NCI-H1436 treated with DMSO at 0.1 percent for 48 hours (cell line): ENCODE measurements at places on chromosomes 5 and 9.
A peak's percentile ranks its signal among the peaks of the same experiment; 100 is the strongest.

- peak; percentile 62 for DNase-seq
Observed at GRCh38 chr9:137025517-137025966, 2.5 kb downstream of the ABCA2 start.

DNA sequence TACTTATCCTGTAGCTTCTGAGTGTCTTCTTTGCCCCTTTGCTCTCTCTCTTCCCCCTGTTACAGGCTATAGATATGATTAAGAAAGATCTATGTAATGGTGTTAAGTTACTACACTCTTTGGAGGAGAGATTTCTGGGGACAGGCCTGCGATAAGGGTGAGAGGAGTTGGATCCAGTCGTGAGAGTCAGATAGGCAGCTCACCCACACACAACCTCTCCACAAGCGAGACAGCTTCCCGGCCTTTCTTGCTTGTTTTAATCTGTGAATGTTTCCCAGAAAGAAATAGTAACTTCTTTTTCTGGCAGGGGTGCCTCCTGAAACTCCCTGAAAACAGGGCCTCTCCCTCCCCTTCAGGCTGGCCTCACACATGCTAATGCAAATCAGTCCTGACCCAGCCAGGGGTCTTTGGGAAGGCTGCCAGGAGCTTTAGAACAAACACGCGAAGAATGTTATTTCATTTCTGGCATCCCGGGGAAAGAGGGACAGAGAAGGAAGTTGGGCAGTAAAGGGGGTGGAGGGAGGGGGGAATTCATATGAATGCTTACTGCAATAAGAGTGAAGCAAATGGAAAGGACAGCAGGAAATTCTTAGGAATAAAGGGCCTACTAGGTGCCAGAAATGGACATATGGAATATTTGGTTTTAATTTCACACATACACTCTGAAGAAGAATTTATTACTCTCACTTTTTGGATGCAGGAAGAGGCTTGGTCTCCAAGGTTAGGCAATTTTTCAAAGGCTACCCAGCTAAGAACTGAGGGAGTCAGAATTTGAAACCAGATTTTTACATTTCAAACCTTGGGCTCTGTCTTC, 215.8 kb upstream of the TRIM32 start:
- DNase-seq: no peak

DNA sequence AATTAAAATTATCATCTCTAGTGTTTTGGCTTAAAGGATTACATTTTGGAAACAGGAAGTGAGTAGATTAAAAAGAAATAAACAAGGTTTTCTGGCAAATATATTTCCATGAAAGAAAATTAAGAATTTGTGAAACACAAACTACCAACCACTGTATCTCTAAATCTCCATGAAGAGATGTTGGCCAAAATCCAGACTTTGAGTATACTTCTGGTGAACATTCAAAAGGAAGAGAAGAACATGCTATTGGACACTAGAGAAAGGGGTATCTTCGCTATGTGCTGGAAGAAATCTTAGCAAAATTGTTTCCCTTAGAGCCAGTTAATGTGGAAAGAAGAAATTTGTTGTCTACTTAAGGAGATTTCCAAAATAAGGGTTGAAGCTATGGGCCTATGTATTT, 710.4 kb upstream of the CTNND2 start:
- DNase-seq: no peak

GRCh38 chr9:72305707-72306106, 59.3 kb downstream of the ZFAND5 start:
- no peak for DNase-seq

DNA sequence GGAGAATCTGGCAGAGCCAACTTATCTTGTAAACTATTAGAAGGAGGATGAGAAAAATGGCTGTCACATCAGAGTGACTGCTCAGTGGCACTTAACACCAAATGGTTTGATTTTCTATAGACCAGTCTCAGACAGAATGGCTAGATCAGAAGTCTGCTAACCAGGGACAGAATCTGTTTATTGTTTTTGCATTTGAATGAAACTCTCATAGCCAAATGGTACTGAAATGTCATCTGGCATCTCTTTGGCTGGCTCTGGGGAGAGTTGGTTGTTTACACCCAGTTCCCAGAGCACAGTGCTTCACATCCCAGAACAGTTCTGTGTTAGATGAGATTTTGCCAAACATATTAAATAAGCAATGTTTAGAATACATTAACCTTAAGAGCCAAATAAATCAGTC, 106.6 kb upstream of the HMHB1 start:
- no peak for DNase-seq

DNA sequence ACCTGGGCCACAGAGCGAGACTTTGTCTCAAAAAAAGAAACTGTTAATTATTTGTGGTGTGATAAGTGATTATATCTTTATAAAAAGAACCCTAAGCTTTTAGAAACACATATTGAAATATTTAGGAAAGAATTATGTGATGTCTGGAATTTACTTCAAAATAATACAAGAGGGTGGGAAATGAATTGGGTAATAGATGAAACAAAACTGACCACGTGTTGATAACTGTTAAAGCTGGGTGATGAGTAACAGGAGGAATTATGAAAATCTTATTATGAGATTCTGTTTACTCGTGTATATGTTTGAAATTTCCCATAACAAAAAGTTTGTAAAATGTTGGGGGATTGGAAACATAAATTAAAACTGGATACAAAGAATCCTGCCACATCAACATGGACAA, 33.0 kb upstream of the PPP2CA start:
- DNase-seq: no peak

DNA sequence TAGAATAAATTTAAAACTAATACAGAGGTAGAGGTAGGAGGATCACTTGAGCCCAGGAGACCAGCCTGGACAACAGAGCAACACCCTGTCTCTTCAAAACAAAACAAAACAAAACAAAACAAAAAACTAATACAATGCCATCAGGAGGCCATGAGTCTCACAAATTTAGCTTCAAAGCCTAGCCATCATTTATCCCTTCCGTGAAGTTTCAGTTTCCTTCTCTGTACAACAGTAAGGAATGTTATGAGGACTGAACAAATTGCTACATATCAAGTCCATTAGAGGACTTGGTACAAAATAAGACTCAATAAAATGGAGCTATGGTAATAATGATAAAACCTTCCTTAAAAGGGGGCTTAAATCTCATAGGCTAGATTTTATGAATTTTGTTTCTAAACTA, 60.8 kb downstream of the MAPKAP1 start:
- DNase-seq: no peak

DNA sequence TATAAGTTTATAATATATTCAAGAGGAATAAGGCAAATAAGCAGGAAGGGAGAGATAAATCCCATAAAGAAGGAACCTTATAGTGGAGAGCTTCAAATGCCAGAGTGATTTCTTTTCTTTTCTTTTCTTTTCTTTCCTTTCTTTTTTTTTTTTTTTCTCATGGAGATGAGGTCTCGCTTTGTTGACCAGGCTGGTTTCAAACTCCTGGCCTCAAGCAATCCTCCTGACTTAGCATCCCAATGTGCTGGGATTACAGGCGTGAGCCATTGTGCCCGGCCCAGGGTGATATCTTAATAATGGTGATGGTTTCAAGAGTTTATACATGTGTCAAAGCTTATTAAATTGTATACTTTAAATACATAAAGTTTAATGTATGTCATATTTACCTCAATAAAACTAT, 19.6 kb upstream of the FOCAD start:
- DNase-seq: no peak

GRCh38 chr5:124737651-124738050, 8.8 kb downstream of the ZNF608 start:
- no peak for DNase-seq

GRCh38 chr5:98755406-98755805, 18.1 kb upstream of the RGMB start:
- no peak for DNase-seq

DNA sequence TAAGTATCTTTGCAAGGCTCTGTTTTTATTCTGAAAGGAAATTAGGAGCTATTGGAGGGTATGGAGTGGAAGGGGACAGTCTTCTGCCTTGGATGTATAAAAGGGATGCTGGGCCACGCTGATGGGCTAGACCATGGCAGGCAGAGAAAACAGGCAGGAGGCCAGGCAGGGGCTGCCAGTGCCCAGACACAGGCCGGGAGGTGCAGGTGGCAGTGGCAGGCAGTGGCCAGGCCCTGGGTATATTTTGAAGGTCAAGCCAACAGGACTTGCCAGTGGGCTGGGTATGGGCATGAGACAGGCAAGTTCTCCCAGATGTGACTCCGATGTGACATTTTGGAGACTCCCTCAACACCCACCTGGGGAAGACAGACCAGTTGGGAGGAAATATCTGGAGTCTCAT, 131.9 kb downstream of the KCNIP1 start:
- DNase-seq: no peak

GRCh38 chr5:81895307-81895706, 76.5 kb upstream of the ATG10 start:
- no peak for DNase-seq

DNA sequence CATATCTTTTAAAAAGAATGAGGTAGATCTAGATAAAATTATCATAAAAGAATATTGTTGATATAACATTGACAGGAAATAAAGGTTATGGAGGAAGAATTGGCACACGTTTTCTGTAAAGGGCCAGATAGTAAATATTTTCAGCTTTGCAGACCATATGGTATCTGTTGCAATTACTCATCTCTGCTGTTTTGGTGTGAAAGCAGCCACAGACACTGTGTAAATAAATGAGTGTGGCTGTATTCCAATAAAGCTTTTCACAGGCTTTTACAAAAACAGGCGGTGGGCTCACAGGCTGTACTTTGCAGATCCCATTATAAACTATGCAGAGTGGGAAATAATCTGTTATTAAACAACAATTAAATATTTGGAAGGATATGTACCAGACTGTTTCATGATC, 87.4 kb downstream of the SGCD start:
- DNase-seq: no peak

DNA sequence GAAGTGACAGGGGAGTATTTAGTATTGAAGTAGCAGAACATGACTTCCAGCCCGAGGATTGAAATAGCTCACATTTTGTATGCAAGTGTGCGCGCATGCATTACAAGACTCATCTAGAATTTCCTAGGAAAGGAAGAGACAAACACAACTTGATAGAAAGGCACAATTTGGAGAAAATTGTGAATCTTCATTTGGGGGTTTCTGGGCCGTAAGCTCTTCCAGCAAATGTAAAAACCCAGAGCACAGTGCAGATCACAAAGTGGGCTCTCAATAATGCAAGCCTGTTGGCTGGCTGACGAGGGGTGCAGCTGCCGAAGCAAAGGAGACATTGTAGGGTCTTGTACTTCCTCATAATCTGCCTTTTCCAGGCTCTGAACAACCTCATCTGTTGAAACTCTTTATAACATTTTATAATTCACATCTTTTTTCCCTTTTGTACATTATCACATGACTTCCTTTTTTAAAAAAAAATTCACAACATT, 109.0 kb downstream of the BAAT start:
- no peak for DNase-seq

DNA sequence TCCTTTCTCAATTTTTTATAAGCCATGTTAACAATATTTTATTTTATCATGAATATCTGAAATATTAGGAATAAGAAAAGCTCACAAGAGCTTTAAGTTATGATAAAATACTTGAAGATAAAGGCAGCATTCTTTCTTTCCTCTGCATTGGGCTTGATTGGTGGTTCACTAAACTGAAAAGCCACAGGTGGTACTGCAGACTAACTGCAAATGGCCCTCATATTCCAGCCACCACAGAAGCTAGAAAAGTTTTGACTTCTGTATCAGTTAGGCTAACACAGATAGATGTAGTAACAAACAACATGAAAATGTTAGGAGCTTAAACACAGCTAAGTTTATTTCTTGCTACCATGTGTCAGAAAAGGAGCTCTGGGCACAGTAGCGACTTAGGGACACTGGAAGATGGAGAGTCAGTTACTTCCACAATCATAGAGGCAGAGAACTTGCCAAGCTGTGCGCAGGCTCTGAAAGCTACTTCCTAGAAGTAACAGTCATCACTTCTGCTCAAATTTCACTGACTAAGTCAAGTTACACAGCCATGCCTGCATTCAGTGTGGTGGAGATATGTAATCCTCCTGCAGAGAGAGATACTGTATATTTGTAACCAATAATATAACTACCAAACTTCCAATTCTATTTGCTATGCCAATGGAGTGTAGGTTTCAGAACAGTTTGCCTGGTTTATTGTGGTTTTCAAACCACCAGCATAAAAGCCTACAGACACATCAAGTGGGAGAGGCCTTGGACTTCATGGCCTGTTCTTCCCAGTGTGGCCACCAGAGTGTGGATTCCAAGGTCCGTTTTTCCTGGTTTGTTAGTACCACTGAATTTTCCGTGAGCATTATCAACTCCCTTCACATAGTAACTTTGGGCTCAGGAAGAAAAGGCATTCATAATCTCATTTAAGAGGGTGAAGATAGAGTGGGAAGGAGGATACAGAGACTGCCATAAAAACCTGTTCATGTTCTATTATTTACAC, 268.3 kb downstream of the PJA2 start:
- no peak for DNase-seq

GRCh38 chr5:1390861-1391600, 46.1 kb upstream of the CLPTM1L start:
- DNase-seq: no peak

DNA sequence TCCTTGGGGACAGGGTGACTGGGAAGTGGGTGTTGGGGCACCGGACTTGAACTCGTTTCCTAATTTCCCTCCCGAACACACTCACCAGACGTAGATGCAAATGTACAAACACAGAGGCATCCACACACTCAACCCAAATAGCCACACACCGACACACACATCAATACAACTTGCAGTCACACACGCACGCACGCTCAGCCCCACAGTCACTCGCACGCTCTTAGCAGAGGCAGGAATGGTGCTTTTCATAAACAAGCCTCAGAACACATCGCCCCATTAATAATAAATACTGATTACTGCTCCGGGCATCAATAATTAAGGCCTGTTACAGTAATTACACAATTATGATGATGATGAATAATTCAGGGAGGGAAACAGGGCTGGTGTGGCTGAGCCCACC, 5.7 kb downstream of the BARHL1 start:
- DNase-seq: no peak
